ENCODE measurements at places on chromosomes 5 and 9.
A peak's percentile ranks its signal among the peaks of the same experiment; 100 is the strongest.

- no peak for DNase-seq
Observed at GRCh38 chr5:69152731-69153130, 14.2 kb upstream of the CCNB1 start.

DNA sequence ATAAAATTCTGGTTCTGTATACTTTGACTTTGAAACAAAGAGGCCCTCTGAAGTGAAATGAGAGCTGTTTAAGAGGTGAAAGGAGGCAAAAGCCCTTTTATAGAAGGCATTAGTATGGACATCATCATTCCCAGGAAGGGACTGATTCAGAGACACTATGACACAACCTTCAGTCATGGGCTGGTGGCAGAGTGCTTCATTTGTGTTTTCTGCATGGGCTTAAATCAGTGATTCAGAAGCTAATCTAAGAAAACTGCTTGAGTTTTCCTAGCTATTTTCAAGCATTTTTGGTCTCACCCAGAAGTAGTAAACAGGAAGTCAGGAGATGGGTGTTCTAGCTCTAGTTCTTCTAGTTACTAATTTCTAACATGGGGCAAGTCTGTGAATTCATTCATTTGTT, 288.9 kb downstream of the TRPM3 start:
- DNase-seq, result no peak

DNA sequence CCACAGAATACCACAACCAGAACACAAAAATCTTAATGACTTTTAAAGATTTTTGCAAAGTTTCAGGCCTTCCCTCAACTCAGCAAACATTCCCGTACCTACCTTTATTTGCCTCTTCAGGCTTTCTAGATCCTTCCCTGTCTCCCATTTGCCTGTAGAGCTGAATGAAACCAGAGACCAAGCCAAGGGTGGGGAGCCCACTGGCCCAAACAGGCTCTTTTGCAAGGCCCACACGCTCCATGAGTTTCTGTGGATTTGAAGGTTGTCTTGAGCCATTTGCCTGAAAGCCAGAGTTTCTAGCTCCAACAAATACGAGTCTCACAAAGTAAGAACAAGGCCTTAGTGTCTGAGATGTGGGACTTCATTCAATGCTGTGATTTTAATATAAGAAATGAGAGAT, 107.8 kb downstream of the GAS1 start:
- no peak for DNase-seq

- DNase-seq, result no peak
Observed at GRCh38 chr5:20470997-20471396, 483.0 kb upstream of the CDH18 start.

DNA sequence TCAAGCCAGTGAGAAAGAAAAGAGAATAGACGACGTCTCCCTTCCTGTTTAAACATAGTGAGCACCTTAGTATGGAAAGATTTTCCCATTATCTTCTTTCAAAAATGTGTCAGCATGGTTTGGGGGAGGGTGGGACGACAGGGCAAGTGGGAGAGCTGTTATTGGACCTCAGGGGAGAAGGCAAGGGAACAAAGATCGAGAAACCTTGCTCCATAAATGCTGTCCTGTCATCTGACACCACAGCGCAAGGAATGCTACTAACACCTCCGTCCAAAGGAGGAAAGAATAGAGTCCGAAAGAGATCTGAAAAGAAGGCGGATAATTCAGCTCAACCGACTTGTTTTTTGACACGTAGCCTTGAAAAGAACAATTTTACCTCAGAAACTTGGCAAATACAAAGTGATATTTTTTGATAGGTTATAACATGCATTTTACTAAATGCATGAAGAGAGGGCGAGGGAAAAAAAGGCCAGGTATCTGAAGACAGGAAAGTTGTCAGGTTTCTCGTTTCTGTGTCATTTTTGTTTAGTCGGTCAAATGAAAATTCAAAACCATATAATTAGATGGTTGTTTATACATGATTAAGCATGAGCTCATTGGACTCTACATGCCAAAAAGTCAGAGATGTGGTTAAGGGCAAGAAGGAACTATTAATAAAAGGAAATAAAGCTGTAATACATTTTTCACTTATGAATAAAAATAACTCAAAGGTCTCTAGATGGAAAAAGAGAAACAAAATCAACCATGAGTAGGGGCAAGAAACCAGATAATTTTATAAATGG, 155.7 kb downstream of the GLIS3 start:
- no peak for DNase-seq

DNA sequence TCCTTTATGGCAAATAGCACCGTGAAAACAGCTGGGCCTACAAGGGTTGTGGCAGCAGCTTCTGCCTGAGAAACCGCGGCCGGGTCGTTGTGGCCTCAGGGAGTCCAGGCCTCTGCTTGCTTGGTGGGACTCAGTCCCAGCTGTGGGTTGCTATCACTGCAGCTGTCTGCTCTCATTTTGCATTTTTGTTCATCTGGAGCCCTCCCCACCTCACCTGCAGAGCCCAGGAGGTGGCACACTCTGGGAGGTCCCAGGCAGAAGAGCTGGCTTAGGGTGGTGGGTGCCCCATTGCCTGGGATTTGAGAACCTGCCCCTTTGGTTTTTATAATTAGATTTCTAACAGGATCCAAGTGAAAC, 138.4 kb downstream of the GADD45G start:
- no peak for DNase-seq

DNA sequence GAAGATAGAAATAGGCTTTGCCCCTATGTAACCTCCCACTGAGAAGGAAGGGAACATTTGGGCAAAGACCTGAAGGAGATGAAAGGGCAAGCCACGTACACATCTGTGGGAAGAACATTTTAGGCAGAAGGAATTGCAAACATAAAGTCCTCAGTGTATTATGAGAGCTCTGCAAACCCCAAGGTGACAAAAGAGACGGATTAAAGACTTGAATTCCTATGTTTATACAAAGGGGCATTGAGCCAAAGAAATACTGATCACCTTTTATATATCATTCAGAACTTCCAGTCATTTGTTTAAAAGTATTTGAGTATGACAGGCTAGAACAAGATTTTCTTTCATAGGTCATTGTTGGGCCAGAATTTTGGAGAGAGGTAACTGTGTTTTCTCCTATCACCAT, 90.2 kb upstream of the ATG10 start:
- no peak for DNase-seq

- peak; percentile 60 for DNase-seq
Observed at GRCh38 chr5:99032234-99033013, 103.6 kb upstream of the CHD1 start.

- peak; percentile 35 for DNase-seq
Observed at GRCh38 chr5:177113566-177114424, 19.8 kb upstream of the NSD1 start.

DNA sequence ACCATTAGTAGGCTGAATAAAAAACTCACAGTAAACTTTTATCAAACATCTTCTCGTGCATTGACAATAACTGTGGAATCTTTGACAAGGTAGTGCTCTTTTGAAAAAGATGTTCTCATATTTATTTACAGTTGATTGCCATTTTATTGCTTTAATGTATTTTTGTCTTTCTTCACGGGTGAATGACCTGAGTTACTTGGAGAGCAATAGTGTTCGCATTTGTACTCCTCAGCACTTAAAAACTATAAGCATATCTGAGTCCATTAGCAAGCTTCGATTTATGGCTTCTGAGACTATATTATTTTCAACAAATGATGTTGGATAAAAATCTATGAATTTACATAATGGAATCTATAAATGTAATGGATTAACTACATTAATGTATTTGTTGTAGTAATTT, 1012.3 kb downstream of the CDH9 start:
- DNase-seq, result no peak

GRCh38 chr5:122112063-122112462, 17.3 kb upstream of the ZNF474 start:
- DNase-seq, result no peak

DNA sequence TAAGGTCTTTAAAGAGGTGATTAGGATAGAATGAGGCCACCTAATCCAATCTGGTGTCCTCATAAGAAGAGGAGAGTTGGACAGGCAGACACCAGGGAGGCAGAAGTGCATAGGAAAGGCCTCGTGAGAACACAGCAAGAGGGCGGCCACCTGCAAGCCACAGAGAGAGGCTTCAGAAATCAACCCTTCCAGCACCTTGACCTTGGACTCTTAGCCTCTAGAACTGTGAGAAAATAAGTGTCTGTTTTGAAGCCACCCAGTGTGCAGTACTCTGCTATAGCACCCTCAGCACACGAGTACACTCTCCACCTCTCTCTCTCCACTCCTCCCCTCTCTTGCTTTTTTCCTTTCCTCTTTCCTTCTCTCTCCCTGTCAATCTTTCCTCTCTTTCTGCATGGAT, 26.8 kb downstream of the NIPAL4 start:
- no peak for DNase-seq

- peak; percentile 22 for DNase-seq
Observed at GRCh38 chr9:84397151-84397728, 56.7 kb upstream of the SLC28A3 start.

DNA sequence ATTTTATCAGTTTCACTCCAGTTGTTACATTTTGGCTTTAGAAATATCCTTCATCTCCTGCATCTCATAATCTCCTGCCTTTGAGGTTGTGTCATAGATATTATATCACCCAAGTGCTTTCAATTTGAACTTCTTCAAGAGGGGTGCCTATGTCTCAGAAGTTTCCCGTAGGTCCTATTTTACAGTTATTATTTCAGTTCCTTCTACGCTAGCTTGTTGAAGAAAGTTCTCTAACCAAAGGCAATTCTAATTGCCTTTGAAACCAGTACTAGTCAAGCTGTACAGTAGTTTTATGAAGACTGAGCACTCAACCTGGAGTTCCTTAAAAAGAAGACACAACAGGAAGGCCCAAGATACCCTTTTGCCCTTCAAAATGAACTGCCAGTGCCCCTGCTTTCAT, 116.4 kb downstream of the ZCCHC7 start:
- no peak for DNase-seq

DNA sequence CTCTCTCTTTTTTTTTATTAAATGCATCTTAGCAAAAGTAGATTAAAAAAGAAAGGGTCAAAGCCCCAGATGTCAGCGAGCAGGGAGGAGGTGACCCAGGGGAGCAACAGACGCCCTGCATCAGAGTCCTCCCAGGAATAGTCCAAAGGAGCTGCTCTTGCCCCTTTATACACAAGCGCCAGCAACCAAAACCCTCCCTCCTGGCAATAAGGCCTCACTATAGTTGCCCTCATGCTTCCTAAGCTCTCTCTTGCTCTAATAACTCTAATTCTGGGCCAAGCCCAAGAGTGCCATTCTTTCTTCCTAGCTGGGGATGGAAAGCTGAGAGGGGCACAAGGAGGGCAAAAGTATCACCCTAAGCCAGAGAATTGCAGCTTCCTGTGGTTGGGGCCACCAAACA, 26.3 kb downstream of the PCDHGC5 start:
- DNase-seq, result no peak

DNA sequence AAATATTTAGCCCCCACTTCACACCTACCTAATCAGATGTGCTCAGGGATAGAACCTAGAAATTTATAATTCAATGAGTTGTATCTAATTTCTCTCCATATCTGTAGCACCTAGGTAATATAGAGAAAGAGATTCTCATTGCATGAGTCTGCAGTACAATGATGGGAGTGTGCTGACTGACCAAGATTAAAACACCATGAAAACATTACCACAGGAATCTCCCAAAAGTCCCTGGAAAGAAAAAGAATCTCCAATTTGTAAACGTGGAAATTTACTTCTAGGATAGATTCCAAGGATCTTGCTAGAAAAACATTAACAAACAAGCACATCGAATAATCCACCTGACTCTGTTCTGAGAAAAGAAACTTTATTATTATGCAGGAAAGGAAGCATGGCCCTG, 45.0 kb upstream of the DMRTA1 start:
- DNase-seq, result no peak

DNA sequence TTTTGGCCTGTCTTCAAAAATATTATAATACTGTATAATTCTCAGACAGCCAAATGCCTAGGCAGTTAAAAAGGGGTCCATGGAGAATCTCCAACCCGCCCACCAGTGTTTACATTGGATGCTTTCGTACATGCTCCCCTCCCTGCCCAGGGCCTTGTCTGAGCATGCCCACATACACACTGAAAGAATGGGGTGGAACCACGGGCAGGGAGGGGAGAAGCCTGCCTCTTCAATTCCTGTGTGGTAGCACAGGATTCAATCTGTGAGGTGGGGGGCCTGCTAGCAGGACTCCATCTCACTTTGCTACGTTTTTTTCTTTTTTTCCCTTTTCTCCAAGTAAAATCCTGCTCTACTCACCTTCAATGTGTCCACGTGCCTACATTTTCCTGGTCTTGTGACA, 314.7 kb upstream of the GRAMD2B start:
- DNase-seq, result no peak

DNA sequence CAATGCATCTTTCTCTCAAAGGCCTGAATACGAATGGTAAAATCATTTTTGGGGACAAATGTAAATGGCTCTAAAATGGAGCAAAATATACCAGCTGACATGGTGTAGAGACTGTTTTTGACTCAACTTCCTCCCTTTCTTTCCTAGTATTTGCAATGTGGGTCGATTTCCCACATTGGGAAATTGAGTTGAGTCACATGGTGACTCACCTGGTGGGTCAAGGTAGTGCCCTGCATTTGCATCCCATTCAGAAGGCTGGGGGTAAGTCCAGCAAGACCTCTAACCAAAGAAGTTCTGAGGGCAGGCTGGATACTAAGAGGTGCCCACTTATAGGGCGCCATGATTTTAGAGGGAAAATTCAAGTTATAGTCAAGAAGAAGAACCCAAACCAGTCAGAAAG, 179.6 kb upstream of the MPDZ start:
- no peak for DNase-seq

DNA sequence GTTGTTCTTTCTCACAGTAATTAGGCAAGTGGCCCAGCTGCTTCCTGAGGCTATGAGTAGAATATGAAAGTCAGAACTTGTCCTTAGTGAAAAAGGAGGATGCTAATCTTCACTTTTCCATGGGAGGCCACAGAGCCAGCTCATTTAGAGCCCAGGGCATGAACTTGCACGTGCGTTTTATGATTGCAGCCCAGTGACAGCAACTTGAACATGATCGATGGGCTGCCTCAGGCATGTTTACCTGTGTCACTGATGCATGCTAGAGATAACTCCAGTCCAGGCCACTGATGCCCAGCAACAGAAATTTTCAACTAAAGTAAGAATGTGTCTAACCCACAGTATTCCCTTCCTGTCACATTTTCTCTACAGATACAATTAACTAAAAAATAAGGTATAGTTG, 179.3 kb downstream of the CTNND2 start:
- DNase-seq, result no peak

DNA sequence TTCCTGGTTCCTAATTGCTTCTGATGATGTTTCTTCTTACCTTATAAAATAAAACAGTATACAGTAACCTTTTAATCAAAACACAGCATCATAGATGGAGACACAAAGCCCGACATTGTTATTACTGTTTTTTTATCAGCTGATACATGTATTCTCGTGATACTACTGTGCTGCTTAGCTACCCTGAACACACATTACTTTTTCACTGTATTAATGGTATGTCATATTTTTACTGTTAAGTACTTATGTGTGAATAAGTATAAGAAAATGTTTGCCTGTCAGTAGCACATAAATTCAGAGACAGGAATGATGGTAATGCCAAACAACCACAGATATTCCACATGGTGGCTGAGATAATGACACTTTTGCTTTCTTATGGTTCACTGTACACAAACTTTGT, 68.7 kb downstream of the RAB24 start:
- DNase-seq, result no peak

DNA sequence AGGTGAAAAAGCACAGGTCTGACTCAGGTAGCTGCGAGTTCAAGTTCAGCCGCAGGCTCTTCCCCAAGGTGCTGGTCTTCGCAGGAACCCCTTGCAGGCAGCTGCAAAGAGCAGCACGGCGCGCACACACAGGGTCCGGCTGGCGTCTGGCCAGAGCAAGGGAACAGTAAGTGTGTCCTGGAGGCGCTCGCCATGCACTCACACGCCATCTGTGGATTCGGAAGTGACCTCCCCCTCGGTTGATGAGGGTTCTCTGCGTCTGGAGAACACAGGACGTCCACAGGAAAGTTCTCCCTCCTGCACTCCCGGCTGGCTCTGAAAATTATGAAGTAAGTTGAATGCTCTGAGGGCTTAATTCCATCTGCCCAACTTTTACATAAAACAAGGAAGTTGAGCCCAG, 14.0 kb upstream of the EGFL7 start:
- peak; percentile 94 for DNase-seq

Data from pulmonary artery endothelial cell (primary cell).